ENCODE measurements at places on chromosomes 3 and 15.

DNA sequence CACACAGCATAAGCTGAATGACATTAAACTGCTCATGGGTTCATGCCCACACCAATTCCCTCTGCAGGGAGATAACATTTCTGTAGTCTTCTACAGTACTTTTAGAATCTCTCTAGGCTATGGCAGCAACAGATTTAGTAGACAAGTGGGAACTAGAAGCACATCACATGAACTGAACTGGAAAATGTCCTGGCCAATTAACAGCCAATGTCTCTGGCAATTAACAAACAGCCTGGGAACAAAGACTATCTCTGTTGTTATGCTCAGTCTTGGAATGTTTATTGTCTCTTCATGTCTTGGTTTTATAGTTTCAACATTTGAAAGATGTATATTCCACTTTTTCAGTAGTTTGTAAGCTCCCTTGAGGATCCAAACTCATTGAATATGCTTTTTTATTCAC is 523.2 kb upstream of the NAALADL2 start:
- no peak for DNase-seq

DNA sequence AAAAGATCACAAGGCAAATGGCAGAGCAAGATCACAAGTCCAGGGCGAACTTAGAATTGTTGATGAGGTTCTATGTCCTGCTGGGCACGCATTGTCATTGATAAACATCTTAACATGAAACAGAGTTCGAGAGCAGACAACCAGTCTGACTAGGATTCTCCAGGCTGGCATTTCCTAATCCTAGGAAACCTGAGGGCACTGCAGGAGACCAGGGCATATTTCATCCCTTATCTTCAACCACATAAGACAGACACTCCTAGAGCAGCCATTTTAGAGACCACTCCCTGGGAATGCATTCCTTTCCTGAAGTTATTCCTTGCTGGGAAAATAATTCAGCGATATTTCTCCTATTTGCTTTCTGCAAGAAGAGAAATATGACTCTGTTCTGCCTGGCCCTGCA is 1199.9 kb downstream of the SI start:
- no peak for DNase-seq

- DNase-seq: no peak
Measured at GRCh38 chr3:70094197-70094596, 94.7 kb downstream of the SAMMSON start.

- no peak for DNase-seq
Measured at GRCh38 chr3:16239086-16239770, 25.5 kb downstream of the DPH3 start.

GRCh38 chr3:49668861-49669260 is 5.3 kb upstream of the APEH start:
- no peak for DNase-seq

DNA sequence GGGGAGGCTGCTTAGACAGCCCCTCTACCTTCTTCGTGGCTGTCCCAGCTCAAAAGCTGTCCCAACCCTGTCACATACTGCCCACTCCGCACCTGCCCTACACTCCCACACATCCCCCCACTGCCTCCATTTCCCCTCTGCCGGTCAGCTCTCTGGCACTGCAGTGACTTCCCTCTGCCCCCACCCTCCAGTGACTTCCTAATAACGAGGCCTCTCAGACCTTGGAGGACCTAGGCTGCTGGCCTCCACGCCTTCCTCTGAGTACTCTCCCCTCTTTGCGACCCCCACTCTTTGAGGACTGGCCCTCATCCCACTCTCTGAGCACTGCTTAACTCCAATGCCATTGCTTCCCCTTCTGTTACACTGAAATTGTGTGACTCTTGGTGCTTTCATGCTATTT is 45.3 kb downstream of the KY start:
- no peak for DNase-seq

DNA sequence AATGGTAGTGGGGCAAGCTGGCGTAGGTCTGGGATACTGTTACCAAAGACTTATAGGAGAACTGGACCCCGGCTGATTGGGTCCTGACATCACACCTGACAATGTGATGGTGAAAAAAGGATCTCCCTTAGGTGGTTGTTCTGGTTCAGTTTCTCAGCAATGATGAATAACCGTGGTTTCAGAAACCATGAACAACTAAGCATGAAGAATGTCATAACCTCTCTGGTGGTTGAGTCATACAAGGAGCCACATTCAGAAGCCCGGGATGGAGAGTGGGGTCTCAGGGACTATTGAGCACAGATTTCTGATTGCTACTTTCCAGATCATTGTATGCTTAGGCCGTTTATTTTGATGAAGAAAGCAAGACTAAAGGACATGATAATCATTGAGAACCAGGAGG is 17.4 kb downstream of the GPR160 start:
- DNase-seq: no peak

- DNase-seq: no peak
Measured at GRCh38 chr15:85826756-85827515, 32.2 kb upstream of the KLHL25 start.

- no peak for DNase-seq
Measured at GRCh38 chr3:171824824-171825221, 14.5 kb upstream of the PLD1 start.

DNA sequence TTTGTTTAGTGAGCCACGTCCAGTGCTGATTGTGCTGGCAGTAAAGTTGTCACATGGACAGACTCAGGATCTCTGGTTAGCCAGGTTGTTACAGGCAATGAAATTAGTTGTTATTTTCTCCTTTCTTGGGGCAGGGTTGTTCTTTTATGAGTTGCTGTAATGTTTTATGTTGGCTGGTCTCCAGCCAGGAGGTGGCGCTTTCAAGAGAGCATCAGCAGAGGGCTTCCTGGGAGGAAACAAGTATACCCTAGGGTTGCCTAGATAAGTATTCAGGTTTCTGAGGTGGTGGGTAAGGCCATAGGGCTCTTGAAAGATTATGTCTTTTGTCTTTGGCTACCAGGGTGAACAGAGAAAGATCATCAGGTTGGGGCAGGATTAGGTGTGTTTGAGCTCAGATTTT is 14.5 kb upstream of the CFAP20DC start:
- no peak for DNase-seq

- DNase-seq: no peak
Measured at GRCh38 chr3:127992127-127992526, 60.1 kb upstream of the SEC61A1 start.

- no peak for DNase-seq
Measured at GRCh38 chr15:99980752-99981151, 247.5 kb upstream of the LYSMD4 start.

DNA sequence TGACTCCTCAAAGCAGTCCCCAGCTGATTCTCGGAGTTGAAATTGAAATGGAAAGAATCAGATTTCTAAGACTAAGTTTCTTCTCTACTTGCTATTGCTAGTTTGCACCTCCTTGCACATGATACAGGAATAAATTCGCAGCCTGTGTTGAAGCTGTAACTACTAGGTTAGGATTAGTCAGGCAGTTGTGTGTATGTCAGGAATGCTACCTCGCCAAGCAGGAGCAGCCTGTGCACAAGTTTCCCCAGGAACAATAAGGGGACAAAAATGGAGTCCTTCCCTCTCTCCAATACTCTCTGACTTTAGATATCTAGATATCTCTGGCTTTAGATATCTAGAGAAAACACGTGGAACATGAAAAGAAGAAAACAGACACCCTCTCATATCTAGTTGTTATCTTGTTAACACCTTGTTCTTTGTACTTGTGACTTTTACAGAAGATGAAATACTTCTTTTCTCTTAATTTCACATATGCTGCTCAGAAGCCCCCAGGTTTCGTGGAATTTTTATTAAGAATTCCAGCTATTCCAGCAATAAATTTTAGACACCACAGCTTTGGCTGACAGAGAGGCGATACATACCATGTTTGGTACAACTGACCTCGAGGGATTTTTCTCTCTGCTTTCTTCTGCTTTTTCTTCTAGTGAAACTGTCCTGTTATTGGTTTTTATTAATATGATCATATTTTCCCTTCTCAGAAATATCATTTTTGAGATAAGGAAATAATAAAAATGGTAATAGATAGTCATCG is 56.1 kb upstream of the CMSS1 start:
- DNase-seq: no peak

GRCh38 chr3:126129398-126129891 is 45.5 kb upstream of the SLC41A3 start:
- no peak for DNase-seq

DNA sequence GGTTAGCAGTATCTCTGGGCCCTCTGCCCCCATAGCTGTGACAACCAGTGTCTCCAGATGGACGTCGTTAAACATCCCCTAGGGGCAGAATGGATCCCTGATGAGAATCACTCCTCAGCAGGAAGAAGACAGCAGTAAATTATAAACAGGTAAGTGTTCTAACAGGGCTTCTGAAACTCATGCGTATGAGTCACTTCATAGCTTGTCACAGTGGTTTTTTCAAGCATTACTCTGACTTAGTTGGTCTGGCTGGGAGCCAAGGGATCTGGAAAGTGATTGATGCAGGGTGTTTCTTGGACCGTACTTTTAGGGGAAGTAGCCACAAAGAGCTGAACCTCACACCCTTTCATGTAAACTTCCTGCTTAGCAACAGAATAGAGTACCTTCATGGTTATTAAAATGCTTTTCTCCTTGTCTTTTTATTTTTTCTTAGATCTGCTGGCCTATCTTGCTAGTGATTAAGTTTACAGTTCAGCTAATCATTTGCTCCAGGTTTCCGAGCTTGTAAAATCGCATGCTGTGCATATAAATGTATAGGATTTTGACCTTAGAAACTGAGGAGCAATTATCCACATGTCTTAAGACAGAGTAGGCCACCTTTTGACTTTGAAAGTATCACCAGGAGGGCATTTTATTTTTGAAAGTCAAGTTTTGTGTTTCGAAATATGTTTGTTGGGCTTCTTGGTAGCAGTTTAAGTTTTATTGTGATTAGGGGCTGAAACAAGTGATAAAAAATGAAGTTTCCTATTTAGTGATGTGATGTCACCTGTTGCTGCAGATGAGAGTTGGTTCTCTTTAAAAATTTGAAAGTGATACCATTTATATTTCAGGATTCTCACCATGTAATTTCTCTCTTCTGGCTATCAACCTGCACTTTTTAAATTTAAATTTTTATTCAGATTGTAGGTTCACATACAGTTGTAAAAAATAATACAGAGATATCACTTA is 333.9 kb downstream of the PTPRG start:
- no peak for DNase-seq

GRCh38 chr3:116405231-116405630 is 40.1 kb downstream of the LSAMP start:
- no peak for DNase-seq

GRCh38 chr3:129185783-129186182 is 2.1 kb upstream of the CNBP start:
- DNase-seq: no peak

GRCh38 chr3:54882129-54882833 is 45.6 kb downstream of the LRTM1 start:
- no peak for DNase-seq

GRCh38 chr3:183359036-183359435 is 69.4 kb downstream of the MCF2L2 start:
- DNase-seq: no peak

GRCh38 chr15:27223179-27223578 is 252.2 kb downstream of the GABRG3 start:
- no peak for DNase-seq

GRCh38 chr3:8509961-8510360 is 8.3 kb downstream of the LMCD1 start:
- DNase-seq: no peak

GRCh38 chr3:189813647-189814240 is 182.6 kb downstream of the TP63 start:
- DNase-seq: no peak

DNA sequence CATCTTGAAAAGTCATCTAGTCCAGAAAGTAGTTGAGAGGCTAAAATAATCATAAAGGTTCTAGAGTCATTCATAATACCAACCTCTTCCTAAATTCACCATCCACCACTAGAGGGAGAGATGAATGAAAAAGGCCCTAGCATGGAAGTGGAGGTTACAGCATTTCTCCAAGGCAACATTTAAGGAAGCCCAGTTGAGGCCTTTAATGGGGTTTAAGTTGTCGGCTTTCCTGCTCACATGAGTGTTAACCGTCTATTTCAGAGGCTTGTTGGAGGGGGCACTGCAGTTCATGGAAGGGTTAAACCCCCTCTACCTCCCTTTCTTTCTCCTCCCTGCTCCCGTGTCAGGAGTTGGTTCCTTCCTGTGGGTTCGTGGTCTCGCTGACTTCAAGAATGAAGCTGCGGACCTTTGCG is 3.8 kb upstream of the SLCO3A1 start:
- no peak for DNase-seq

DNA sequence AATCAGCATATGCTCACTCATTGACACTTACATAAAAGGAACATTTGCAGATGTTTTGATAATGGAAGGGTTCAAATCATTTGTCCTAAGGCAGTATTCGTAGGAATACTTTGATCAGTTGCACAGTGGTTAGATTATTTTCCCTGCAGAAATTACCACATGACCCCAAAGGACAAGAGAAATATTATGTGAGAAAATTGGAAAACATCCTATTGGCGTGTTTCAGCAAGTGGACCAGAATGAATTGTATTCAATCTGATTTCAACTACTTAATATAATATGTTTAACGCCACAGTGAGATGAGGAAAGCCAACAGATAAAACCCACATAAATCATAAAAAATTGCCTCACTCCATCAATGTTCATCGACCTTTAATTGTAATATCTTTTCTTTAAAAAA is 195.0 kb upstream of the MDFIC2 start:
- DNase-seq: no peak

All from D721Med (cell line).